Activated naive CD8-positive, alpha-beta T cell treated with anti-CD3 and anti-CD28 coated beads for 36 hours (primary cell): ENCODE measurements at places on chromosomes 2 and 18.

DNA sequence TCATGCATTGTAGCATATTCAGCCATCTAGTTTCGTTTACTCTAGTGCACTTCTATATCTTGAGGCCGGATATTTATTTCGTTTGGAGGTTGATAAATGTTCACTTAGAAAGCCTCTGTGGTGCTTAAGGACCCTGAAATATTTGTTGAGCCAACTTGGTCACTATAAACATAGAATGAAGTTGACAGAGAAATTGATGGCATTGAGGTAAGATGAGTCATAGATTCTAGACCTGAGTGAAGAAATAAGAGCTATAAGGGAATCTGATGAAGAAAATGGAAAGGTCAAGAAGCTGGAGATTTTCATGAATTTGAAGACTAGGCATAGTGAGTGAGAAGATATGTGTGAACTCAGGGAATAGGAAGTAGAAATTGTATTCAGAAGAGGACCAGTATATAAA lies 35.9 kb downstream of the EPC2 start:
- peaks cover 32% of the 10 kb centered on the region for H3K36me3 ChIP-seq
- H3K27ac ChIP-seq = peak overlapping the region; percentile 39
- H3K27me3 ChIP-seq = no peaks in the 10 kb centered on the region

GRCh38 chr2:18247282-18248110 lies 313.0 kb downstream of the RDH14 start:
- H3K36me3 ChIP-seq = no peaks in the 10 kb centered on the region
- H3K27ac ChIP-seq = no peak overlapping the region
- H3K27me3 ChIP-seq = peaks cover 4% of the 10 kb centered on the region
- H3K4me3 ChIP-seq = no peak overlapping the region
- DNase-seq = no peak

DNA sequence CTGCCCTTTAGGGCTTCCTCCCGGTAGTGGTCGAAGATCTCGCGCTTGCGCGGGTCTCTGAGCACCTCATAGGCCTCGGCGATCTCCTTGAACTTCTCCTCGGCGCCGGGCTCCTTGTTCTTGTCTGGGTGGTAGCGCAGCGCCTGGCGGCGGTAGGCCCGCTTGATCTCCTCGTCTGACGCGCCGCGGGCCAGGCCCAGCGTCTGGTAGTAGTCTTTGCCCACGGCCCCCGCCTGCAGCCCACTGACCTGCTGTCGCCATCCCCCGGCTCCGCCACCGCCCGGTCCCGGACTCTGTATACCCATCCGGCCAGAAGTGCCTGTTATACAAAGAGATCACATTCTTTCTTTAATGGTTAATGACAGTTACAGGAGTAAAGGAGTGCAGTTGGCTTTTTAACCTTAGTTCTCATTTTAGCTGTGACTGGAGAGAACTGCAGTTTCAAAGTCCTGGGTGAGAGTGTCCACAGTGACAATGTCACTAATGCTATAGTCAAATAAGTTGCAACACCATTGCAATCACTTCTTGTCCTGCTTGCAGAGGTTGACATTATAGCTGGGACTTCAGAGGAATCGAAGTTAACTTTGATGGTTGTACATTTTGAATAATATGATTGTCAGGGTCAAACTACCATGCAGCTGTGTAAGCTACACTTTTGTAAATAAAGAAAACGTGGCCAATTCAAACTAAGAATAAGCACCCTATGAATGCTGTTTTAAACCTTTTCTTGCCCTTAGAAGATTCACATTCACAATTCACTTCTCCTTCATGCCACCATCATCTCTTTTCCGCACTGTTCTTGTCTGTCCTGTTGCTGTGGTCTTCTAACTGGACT lies 35.3 kb upstream of the CAVIN2 start:
- DNase-seq = no peak
- no peaks in the 10 kb centered on the region for H3K36me3 ChIP-seq
- no peak overlapping the region for H3K4me3 ChIP-seq
- no peaks in the 10 kb centered on the region for H3K4me1 ChIP-seq
- no peaks in the 10 kb centered on the region for H3K27me3 ChIP-seq

GRCh38 chr2:112836163-112836560 lies 417 bp downstream of the IL1B start:
- peaks cover 9% of the 10 kb centered on the region for H3K4me1 ChIP-seq
- H3K4me3 ChIP-seq = no peak overlapping the region
- no peak for DNase-seq
- H3K36me3 ChIP-seq = no peaks in the 10 kb centered on the region
- peaks cover 31% of the 10 kb centered on the region for H3K27me3 ChIP-seq
- H3K27ac ChIP-seq = no peak overlapping the region

- peaks cover 23% of the 10 kb centered on the region for H3K27me3 ChIP-seq
- H3K4me1 ChIP-seq = no peaks in the 10 kb centered on the region
- no peak for DNase-seq
- H3K4me3 ChIP-seq = no peak overlapping the region
These were observed 64.1 kb downstream of the DTNA start for GRCh38 chr18:34773961-34774766.

DNA sequence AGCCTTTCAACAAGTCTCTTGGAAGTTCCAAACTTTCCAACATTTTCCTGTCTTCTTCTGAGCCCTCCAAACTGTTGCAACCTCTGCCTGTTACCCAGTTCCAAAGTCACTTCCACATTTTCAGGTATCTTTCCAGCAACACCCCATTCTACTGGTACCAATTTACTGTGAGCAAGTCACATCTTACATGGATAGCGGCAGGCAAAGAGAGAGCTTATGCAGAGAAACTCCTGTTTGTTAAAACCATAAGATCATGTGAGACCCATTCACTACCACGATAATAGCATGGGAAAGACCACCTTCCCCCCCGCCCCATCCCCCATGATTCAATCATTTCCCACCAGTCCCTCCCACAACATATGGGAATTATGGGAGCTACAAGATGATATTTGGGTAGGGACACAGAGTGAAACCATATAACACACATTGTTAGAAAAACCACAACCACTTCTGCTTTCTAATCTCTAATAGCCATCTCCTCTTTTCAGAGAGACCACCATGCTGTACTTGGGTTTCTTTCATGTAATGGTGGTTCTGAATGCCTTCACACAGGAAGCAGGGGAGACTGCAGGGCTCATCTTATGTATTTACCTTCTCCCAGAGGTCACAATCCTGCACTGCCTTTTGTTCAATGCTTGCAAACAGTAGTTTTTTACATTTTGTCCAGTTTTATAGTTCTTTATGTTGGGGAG lies 46.0 kb upstream of the CALCRL start:
- no peak overlapping the region for H3K4me3 ChIP-seq
- no peak overlapping the region for H3K27ac ChIP-seq
- no peaks in the 10 kb centered on the region for H3K27me3 ChIP-seq

GRCh38 chr2:121085801-121086200 lies 199.2 kb downstream of the TFCP2L1 start:
- no peak overlapping the region for H3K4me3 ChIP-seq
- H3K27ac ChIP-seq = no peak overlapping the region
- peaks cover 2% of the 10 kb centered on the region for H3K4me1 ChIP-seq
- H3K36me3 ChIP-seq = no peaks in the 10 kb centered on the region
- no peak for DNase-seq

GRCh38 chr2:101150306-101151145 lies 656 bp downstream of the TBC1D8 start:
- no peaks in the 10 kb centered on the region for H3K36me3 ChIP-seq
- peaks cover 45% of the 10 kb centered on the region for H3K27me3 ChIP-seq
- peak; percentile 22 for DNase-seq
- H3K27ac ChIP-seq = no peak overlapping the region

- H3K27ac ChIP-seq = no peak within 1 kb of the TSS
- no peaks in the 10 kb centered on the region for H3K27me3 ChIP-seq
- H3K4me3 ChIP-seq = no peak within 1 kb of the TSS
- peaks cover 29% of the 10 kb centered on the region for H3K36me3 ChIP-seq
These were observed at the start of gene PPP4R3B for GRCh38 chr2:55617175-55618024. Gene PPP4R3B (minus strand): TSS chr2:55617622. CDS start chr2:55617285, 337 bp downstream.

- H3K27me3 ChIP-seq = no peaks in the 10 kb centered on the region
- no peaks in the 10 kb centered on the region for H3K36me3 ChIP-seq
- H3K4me3 ChIP-seq = no peak overlapping the region
- no peak overlapping the region for H3K27ac ChIP-seq
- no peak for DNase-seq
These were observed 179.1 kb downstream of the ZFP36L2 start for GRCh38 chr2:43047187-43047780.

- no peak for DNase-seq
- peaks cover 37% of the 10 kb centered on the region for H3K27me3 ChIP-seq
- H3K4me3 ChIP-seq = no peak overlapping the region
- H3K4me1 ChIP-seq = peaks cover 4% of the 10 kb centered on the region
- H3K27ac ChIP-seq = no peak overlapping the region
These were observed 3.8 kb upstream of the ATP6V1C2 start for GRCh38 chr2:10717628-10718027.

DNA sequence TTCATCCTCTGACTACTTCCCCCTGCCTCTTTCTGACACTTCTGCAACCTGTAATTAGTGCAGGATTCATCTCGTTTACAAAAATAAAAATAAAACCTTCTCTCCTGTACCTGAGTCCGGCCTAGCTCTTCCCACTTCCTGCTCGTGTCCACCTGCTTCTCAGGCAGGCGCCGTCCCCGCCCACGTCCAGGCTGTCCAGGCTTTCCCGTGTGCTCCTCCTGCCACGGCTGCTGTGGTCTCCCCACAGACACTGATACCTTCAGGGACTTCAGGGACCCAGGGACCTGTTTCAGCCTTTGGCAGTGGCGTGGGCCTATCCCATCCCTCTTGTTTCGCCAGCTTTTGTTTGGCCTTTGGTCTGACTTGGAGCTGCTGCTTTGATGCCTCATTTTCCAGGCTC lies 272.5 kb downstream of the PHLPP1 start:
- no peak overlapping the region for H3K4me3 ChIP-seq
- DNase-seq = no peak
- no peaks in the 10 kb centered on the region for H3K4me1 ChIP-seq
- H3K27ac ChIP-seq = no peak overlapping the region
- no peaks in the 10 kb centered on the region for H3K36me3 ChIP-seq

DNA sequence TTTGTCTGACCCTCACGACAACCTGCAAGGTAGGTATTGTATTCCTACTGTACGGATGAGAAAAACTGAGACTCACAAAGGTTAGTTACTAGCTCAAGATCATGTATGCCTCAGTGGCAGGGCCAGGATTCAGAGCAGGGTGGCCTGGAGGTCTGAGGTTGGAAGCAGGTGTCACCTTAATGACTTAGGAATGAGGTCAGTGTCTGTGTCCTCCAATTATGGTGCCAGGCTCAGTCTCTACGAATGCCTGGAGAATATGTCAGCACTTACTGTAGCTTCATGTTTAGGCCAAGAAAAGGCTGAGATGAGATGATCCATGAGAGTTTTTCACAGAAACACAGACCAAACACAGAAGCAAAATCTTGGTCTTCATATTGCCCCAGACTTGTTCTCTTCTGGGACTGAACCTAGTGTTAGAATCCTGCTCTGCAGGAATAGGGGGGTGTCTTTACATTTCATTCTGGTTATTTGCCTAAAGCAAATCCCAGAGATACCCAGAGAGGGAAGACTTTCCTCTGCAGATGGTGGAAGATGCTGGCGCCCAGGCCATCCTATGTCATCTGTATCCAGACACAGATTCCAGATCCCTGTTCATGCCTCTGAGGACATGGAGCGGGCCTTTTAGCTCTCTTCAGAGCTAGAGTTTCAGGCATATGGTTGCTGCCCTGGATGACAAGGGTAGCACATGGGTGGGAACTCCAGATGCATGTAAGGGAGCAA lies 16.3 kb upstream of the RAB10 start:
- no peak overlapping the region for H3K4me3 ChIP-seq
- no peak for DNase-seq
- H3K27me3 ChIP-seq = no peaks in the 10 kb centered on the region
- H3K4me1 ChIP-seq = no peaks in the 10 kb centered on the region

- H3K27ac ChIP-seq = no peak overlapping the region
- DNase-seq = no peak
- H3K27me3 ChIP-seq = no peaks in the 10 kb centered on the region
- peaks cover 29% of the 10 kb centered on the region for H3K36me3 ChIP-seq
These were observed 228.9 kb downstream of the EIPR1 start for GRCh38 chr2:3148716-3149115.

- H3K27ac ChIP-seq = no peak overlapping the region
- no peaks in the 10 kb centered on the region for H3K4me1 ChIP-seq
- DNase-seq = no peak
- no peak overlapping the region for H3K4me3 ChIP-seq
These were observed 77.2 kb downstream of the LTBP1 start for GRCh38 chr2:33023728-33024500.

DNA sequence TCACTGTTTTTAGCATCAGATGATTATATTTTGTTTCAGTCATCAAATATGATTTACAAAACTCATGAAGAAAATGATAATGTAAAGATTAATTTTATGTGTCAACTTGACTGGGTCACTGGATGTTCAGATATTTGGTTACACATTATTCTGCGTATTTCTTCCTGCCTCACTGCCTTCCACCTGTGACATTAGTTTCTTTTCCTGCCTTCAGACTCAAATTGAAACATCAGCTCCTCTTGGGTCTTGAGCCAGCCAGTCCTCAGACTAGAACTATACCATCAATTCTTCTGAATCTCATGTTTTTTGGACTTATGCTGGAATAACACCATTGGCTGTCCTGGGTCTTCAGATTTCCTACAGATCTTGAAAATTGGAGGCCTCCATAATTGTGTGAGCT lies 96.7 kb downstream of the ZNF385B start:
- no peaks in the 10 kb centered on the region for H3K27me3 ChIP-seq
- H3K27ac ChIP-seq = no peak overlapping the region
- DNase-seq = no peak
- H3K36me3 ChIP-seq = no peaks in the 10 kb centered on the region

GRCh38 chr18:31610286-31611205 lies 18.9 kb downstream of the TTR start:
- H3K4me1 ChIP-seq = no peaks in the 10 kb centered on the region
- H3K36me3 ChIP-seq = no peaks in the 10 kb centered on the region
- no peak overlapping the region for H3K4me3 ChIP-seq
- DNase-seq = no peak
- no peaks in the 10 kb centered on the region for H3K27me3 ChIP-seq

- peaks cover 9% of the 10 kb centered on the region for H3K27me3 ChIP-seq
- no peaks in the 10 kb centered on the region for H3K36me3 ChIP-seq
- H3K4me3 ChIP-seq = no peak overlapping the region
- H3K27ac ChIP-seq = no peak overlapping the region
- DNase-seq = no peak
These were observed 9.7 kb downstream of the HRH4 start for GRCh38 chr18:24470022-24470618.

GRCh38 chr2:10434886-10435819 lies 13.0 kb downstream of the ODC1 start:
- peak; percentile 79 for DNase-seq
- peaks cover 3% of the 10 kb centered on the region for H3K36me3 ChIP-seq
- H3K27me3 ChIP-seq = peaks cover 4% of the 10 kb centered on the region

- H3K36me3 ChIP-seq = no peaks in the 10 kb centered on the region
- no peak for DNase-seq
These were observed 8.7 kb downstream of the NPPC start for GRCh38 chr2:231917280-231918066.
